Dorsolateral prefrontal cortex (tissue), 122 donors: ENCODE measurements at places on chromosomes 16 and 17.

GRCh38 chr17:18184143-18185031 is 759 bp downstream of the ALKBH5 start:
- peak; percentile 67 for DNase-seq

DNA sequence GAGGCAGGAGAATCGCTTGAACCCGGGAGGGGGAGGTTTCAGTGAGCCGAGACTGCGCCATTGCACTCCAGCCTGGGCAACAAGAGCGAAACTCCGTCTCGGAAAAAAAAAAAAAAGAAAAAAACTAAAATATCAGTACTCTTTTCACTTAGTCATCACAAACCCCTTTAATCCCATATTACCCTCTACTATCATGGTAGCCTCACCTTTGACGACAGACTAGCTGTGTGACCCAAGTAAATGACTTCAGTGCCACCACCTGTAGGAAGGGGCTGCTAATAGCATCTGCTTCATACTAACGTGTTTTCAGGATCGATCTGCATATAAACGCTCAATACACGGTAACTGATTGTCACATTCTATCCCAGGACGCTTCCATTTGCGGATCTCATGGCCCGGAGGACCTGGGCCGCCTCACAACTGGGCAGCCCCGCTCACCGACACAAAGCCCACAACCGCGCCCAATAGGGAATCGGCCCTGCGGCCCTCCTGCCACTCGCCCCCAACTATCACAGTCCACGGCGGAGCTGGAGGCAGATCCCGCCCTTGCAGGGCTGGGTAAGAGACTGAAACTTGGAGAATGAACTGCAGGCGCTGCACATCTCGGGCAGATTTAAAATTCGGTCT is 1.1 kb upstream of the ZNF263 start:
- DNase-seq = no peak

DNA sequence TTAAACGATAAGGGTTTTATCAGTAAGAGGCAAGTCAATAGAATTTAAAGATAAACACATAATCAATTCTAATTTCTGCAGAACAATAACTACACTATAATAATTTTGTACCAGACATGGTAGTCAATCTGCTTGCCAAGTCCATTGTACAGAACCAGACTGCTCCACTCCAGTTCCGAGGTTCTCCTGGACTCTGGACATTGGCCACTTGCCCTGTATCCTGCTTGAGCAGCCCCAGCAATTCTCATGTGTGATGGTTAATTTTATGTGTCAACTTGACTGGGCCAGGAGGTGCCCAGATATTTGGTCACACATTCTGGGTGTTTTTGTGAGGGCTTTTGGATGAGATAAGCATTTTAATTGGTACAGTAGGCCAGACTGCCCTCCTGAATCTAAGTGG is 384.6 kb downstream of the SLC39A11 start:
- no peak for DNase-seq

DNA sequence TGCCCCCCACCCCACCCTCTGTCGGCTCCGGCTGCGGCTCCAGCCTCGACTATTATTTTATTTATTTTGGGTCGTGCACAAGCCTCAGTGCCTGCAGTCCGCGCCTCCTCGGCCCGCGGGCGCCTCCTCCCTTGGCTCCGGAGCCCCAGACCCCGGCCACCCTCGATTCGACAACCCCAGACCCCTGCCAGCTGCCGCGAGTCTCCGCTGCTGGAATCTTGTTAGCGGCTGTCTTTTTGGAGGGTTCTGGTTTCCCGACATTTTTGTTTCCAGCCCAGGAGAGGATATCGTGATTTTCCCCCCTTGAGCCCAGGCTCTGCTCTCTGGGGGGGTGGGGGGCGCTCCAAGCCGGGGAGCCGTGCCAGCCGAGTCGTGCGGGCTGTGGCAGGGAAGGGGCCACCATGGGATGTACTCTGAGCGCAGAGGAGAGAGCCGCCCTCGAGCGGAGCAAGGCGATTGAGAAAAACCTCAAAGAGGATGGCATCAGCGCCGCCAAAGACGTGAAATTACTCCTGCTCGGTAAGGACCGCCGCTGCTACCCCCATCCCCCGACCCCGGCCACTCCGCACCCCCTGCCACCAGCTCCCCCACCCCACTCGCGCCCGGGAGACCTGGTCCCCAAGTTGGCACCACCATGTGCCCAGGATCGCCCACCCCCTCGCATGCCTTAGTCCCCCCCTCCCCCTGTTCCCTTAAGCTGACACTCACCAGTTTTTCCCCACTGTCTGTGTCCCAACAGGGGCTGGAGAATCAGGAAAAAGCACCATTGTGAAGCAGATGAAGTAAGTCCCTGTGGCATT is 746 bp downstream of the GNAO1 start:
- DNase-seq = peak; percentile 47

GRCh38 chr16:58515871-58516767 is 802 bp downstream of the SETD6 start:
- DNase-seq = no peak

- no peak for DNase-seq
Measured at GRCh38 chr17:50493744-50494143, 14.5 kb upstream of the MYCBPAP start.

DNA sequence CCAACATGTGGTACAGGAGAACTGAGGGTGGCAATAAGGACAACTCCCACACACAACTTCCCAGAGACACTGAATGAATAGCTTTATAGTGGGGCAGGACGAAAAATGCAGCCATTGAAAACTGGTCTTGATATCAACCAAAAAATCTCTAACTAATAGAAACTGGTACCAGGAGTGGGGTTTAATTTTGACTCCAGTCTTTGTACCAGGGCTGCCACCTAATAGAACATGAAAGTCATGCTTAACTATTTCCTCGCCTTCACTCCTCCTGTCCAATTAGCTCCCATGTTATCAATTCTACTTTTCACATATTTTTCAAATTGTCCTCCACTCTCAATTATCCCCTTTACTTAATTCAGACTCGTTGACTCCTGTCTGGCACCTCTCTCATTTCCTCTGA is 192.0 kb upstream of the ERCC4 start:
- DNase-seq = no peak

GRCh38 chr17:20800146-20800545 is 220.6 kb downstream of the CDRT15L2 start:
- DNase-seq = no peak

- DNase-seq = no peak
Measured at GRCh38 chr17:76318586-76318985, 10.5 kb upstream of the QRICH2 start.

GRCh38 chr16:78842950-78843349 is 743.5 kb downstream of the WWOX start:
- DNase-seq = no peak

- peak; percentile 16 for DNase-seq
Measured at GRCh38 chr17:45086865-45087503, 25.9 kb downstream of the NMT1 start.

- DNase-seq = no peak
Measured at GRCh38 chr16:11780991-11781680, 15.9 kb downstream of the ZC3H7A start.

DNA sequence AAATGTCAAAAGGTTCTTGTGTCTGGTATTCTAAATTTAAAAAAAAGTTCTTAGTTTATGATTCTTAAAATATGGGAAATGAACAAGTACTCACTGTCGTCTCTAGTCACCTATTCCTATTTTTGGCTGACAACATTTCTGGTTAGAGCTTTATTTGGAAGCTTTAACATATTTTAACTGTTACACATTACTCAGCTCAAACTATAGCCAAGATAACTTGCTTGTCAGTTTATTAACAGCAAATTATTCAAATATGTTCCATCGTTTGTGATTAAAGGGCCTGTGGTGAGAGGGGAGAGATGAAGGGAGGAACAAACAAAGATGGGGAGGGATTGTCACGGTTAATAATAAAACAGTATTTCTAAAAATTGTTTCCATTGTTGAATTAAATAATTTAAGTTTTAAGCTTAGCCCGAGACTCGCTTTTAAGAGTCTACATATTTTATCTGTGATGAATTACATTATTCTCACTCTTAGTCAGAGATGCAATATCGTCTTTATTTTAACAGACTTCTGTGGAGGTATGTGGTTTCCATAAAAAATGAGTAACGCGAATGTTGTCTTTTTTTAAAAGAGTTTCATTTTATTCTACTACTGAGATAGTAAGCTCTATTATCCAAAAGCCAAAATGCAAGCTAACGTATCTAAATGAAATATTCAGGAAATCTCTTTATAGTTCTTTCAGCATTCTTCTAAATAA is 321.9 kb upstream of the PMFBP1 start:
- DNase-seq = no peak

- peak; percentile 68 for DNase-seq
Measured at GRCh38 chr16:48384520-48385252, 527 bp downstream of the SIAH1 start.

DNA sequence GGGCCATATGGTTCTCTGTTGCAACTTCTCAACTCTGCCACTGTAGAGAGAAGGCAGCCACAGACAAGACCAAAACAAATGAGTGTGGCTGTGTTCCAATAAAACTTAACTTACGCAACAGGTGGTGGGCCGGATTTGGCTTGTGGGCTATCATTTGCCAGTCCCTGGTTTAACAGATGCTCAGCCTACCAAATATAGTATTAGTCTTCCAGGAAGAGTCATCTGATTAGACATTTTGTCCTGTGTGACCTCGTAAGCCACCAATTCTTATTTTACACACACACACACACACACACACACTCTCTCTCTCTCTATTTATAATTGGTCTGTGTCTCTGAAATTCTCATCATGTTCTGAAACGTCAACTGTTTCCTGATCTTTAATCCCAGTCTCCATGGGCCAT is 245.9 kb downstream of the XYLT1 start:
- no peak for DNase-seq

- DNase-seq = no peak
Measured at GRCh38 chr17:18626152-18626870, 17.9 kb downstream of the TBC1D28 start.

DNA sequence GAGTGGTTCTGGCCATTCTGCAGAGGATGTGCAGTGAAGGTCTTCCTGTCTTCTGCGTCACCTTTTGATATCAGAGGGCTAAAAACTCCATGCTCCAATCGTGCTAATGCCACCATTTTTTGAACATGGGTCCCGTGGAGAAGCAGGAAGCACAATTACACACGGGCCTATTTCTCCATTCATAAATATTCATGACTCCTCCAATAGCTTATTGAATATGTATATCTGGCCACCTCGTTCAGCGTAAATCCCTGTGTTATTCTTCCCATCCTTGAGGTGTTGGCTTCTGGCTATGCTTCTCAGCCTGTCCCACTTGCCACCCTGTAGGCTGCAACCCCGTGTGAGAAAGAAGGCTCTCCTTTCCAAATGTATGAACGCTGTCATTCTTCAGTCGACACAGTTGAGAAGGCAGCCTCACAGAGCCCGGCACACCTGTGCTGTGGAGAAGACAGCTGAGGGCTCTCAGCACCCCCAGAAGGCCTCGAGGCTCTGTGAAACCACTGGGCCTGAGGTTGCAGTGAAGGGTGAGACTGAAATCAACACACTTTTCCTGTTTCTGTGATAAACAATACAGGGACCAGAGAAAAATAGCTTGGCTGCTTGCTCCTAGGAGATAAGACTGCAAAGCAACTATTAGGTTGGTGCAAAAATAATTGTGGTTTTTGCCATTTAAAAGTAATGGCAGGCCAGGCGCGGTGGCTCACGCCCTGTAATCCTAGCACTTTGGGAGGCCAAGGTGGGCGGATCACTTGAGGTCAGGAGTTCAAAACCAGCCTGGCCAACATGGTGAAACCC is 4.9 kb upstream of the ANKRD40CL start:
- no peak for DNase-seq

DNA sequence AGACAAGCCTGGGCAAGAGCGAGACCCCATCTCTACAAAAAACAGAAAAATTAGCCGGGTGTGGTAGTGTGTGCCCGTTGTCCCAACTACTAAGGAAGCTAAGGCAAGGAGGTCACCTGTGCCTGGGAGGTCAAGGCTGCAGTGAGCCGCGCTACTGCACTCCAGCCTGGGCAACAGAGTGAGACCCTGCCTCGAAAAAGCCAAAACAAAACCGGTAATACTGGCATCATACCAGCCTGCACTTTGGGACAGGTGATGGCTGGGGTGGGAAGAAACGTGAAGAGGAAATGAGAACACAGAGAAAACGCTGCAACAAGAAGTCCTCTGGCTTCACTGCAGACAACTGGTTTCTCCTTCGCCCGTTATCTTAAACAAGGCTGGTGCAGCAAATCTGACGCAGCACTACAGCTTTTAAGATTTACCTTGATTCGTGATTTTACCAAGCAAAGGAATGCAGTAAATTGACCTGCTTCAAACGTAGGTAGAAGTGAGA is 725 bp upstream of the CASC3 start:
- no peak for DNase-seq

- DNase-seq = no peak
Measured at GRCh38 chr17:55654022-55654421, 68.6 kb downstream of the TMEM100 start.

DNA sequence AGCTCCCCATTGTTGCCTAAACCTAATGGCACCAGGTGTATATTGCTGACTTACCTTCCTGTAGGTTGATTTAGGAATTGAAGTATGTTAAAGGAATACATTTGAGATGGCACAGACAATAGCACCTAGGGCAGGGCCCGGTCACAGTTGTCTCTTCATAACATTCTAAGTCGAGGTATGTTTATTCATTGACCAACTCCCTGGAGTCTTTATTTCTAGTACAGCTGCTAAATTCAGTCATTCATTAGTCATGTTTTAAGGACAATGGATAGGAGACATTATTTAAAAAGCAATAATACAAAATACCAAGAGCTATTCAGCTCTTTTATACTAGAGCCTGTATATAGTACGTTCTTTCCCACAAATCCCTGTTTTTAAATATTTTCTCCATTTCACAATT is 369.5 kb upstream of the HSBP1 start:
- no peak for DNase-seq

DNA sequence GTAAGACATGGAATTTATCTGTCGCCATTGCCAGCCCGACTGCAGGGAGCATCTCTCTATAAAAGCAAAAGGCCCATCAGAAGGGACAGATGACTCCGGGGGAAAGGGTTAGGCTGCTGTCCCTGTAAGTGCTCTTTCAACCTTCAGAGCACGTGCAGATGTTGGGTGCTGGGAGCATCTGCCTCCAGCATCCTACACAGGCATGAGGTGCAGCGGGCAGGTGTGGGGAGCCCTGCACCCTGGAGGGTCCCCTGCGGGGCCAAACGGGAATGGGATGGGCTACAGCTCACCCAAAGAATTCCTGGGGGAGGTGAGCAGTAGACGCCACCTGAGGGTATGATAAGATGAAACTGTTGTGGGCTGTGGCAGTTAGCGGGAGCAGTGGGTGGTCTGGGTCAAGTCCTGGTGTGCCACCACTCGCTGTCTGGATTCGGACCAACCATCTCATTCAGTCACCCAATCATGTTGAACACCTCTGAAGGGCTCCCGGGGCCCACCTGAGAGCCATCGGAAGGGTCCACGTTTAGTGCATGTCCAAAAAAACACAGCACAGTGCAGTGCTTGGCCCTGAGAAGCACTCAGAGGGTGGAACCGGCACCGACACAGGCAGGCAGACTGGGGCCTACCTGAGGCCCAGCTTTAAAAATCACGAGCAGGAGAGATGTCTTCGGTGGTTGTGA is 3.8 kb downstream of the SMCR8 start:
- DNase-seq = no peak
